NAMALWA (cell line): ENCODE measurements at places on chromosomes 6 and 20.
A peak's percentile ranks its signal among the peaks of the same experiment; 100 is the strongest.

DNA sequence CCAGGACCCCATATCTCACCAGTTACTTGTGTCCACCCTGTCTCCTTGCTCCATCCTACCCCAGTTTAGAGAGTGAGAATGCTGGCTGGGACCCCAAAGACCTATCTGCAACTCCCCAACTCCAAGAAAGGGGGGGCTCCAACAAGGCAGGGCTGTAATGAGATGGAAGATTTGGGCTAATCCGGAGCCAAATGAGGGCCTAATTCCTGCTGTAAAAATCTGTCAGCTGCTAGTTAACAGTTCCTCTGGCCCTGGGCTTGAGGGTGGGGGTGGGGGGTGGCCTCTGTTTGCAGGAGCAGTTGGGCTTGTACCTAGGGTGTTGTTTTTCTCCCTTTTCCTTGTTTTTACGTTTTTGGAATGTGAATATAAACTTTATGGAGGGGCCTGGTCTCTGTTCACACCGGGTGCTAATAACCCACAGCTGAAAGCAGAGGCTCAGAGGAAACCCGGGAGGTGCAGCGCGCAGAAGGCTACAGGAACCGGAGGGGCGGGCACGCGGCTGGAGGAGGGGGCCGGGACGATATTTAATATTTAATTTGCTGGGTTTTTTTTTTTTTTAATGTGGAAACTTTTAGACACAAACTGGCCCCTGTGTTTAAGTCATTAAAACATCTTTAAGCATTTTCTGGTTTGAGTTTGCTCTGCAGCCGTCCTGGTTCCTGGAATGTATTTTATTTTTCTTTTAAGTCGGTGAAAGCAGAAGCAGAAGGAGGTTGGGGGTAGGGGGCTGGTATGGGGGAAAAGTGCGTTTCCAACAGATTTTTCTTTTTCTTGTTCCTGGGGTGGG, 70.7 kb downstream of the NCR2 start:
- no peak for DNase-seq

DNA sequence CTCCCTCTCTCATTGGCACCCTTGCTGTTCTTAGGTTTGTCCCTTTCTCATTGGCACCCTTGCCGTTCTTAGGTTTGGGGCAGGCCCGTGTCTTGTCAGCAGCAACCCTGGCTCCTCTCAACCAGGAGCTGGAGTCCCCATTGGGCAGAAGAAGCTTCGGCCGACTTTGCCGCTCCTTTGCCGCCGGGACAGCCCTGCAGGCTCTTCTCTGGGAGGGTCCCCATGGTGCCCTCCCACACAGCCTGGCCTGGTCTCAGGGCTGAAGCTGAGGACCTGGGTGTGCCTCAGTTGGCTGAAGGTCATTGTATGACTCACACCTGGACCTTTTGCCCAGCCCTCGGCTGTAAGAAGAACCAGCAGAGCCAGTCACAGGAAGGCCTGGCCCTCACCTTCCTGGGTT, 59.6 kb downstream of the PPP1R14C start:
- no peak for DNase-seq

- DNase-seq: no peak
Measured at GRCh38 chr20:32319100-32319499, 39.0 kb upstream of the ASXL1 start.

DNA sequence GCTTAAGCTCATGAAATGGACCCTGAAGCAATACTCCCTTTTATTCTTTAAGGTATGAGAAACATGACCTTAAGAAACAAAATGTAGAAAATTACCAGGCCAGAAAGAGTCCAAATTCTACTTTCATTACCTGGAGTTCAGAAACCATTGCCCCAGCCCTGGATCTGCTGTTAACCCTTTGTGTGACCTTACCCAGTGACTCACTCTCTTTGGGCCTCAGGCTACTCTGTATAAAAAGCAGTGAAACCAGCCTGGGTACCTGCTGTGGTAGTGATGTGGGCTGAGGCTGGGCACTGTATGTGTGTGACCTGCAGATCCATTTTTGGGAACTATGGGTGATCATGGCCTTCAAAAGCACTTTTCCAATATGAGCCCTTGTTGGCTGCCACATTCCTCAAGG, 47.2 kb downstream of the SLC9A8 start:
- no peak for DNase-seq

DNA sequence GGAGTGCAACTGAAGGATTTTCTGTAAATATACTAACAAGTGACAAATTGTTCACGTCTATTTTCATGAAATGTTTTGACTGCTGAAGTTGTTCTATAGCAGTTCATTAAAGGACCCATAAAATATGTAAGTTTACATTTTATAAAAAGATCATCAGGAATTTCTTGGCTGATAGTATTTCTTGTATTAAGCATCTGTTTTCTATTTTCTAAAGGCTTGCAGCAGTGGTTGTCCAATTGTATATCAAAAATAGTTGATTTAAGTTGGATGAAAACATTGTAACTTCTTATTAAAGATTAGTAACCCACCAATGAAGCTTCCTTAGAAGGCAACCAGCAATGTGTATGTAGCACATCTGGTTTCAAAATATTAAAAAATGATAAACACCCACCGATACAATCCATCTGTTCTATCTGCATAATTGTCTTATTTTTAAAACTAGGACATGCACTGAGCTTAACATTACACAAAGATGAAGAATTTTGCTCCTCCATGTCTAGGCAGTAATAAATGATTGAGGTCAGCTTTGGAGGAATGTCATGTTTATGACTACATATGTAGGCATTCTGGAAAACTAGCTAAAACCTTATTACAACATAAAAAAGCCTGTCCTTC, 301.3 kb upstream of the TCF21 start:
- DNase-seq: no peak

GRCh38 chr6:110493253-110493800, 16.9 kb upstream of the SLC22A16 start:
- no peak for DNase-seq

DNA sequence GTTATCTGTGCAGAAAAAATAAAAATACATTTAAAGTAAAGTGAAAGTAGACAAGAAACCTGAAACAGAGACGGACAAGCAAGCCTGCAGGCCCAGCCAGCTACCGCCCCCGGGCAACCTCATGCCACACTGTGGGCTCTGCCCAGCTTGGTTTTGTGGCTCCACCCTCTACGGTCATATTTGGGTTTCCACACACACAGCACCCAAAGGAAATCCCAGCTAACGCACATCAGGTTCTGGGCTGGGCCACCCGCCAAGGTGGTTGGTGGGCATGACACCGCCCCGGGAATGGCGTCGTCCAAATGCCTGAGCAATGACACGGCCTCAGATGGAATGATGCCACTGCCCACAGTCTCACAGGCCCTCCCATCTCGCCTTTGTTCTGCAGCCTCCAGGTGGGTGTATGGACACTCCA, 22.9 kb downstream of the FAM110A start:
- no peak for DNase-seq

- DNase-seq: peak; percentile 87
Measured at GRCh38 chr20:34403908-34404307, 40.8 kb downstream of the ITCH start.

GRCh38 chr6:35620706-35621105, 68.0 kb downstream of the FKBP5 start:
- no peak for DNase-seq

DNA sequence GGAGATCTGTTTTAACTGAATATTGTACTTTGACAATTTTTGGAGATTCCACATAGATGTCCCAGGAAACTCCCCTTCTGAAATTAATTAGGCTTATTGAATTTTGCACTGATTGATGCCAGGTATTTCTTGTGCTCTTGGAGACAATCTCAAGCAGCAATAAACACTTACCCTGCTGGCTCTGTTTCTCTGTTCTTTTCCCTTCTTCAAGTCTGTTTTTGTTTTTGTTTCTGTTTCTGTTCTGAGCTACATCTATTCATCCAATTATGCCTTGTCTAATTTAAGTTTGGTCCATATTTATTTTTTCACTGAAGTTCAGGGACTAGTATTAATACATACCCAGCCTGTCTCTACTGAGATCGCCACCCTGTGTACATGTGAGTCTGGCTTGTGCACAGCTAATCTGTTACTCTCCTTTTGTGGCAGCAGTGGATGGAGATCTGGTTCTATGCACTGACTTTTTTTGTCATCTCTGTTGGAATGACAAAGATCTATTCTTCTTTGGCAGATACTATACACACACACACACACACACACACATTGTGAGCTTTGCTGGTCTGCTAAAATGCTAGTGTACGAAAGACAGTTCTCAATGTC, 51.9 kb downstream of the IL22RA2 start:
- no peak for DNase-seq

GRCh38 chr6:87702589-87702945, 534 bp upstream of the AKIRIN2 start:
- DNase-seq: no peak

DNA sequence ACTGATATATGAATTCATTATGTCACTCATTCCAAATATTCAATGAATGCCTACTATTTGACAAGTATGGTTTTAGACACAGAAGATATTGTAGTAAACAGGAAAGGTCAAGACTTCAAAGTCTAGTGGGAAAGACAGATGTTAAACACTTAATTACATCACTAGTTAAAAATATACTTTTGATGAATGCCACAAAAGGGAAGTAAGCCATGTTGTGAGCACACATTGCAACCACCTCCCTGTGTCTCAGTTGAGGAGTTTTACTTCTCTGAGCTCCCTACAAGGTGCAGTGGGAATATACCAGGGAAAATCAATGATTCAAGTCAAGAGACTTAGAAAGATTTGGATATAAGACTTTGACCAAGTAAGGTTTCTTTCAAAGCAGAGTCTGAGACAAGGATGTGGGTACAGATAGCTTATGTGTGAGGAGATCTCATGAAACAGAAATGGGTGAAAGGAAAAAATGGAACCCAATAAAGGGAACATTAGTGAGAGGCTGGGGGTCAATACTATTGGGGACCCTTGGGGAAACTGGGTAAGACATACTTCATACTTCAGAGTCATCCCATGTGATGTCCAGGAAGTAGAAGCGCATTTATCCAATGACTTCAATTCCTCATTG, 503.7 kb downstream of the KIF16B start:
- DNase-seq: peak; percentile 37

DNA sequence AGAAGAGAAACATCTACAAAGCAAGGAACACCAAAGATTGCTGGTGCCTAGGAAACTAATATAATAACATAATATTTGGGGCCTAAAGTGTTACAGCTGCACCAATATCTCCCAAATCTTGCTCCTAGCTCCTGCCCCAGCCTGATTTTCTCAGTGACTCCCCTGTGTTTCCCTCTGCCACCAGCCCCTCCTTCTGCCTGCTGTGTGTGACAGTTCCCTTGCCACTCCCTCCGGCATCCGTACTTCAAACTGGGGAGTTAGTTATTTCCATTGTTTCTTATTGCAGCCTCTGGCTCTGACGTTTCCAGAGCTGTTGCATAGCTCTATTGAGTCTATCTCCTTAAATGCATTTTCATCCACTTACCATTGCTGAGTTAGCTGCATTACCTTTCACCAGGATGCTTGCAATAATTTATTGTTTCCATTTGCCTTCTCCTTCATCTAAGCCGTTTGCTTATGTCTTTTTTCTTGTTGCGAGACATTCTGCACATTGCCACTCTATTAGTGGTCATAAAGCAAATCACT, 43.1 kb downstream of the ESR1 start:
- no peak for DNase-seq

DNA sequence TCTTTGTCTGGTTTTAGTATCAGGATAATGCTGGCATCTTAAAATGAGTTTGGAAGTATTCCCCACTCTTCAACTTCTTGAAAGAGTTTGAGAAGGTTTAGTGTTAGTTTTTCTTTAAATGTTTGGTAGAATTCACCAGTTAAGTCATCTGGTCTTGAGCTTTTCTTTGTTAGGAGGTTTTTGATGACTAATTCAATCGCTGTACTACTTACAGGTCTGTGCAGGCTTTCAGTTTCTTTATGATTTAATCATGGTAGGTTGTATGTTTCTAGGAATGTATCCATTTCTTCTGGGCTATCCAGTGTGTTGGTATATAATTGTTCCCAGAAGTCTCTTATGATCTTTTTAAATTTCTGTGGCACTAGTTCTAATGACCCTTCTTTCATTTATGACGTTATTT, 215.5 kb downstream of the LRFN2 start:
- DNase-seq: no peak

DNA sequence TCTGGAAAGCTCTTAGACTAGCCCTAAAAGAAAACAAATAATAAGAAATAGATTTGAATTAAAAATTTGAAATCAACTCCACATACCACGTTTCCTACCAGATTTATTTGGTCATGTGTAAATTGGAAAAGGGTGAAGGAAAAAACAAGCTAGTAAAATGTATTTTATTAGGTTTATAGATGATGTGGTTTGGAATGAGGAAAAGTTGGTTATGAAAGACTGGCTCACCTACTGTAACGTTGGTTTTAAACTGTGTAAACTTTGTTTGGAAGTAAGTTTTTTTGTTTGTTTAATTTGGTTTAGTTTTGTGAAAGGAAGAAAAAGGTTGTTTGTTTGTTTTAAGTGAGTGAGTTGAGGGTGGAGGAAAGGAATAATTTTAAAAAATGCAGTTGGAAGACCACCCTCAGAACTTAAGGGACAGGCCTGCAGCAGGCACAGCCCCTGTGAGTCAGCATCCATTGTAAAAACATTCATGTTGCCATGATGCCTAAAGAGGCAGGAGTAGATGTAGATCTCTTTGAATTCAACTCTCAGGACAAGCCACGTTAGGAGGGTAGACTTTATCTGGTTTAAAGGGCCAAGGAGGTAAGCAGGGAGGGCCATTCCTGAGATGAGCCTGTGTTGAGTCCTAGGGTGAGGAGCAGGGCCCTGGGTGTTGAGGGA, 93.7 kb upstream of the SCGN start:
- no peak for DNase-seq

DNA sequence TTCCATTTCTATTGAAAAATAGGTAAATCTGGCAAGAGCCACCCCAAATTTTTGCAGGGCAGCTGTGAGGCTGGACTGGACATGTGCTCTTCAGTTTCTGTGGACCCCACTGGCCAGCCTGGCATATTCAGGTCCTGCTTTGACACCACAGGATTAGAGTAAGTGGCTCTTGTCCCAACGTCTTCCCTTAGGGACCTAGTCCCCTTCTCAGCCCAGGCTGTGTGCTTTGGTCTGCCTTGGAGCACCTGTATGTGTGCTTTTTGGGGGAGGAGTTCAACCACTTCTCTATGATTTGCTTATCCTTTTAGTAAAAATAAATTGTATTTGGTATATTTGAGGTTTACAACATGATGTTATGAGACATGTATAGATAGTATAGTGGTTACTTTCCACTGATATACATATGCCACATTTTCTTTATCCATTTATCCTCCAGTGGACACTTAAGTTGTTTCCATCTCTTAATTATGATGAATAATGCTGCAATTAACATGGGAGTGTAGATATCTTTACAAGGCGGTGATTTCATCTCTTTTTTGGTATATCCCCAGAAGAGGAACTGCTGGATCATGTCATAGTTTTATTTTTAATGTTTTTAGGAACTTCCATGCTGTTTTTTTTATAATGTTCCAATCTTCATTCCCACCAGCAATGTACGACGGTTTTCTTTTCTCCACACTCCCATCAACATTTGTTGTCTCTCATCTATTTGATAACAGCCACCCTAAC, 167.8 kb upstream of the UST start:
- DNase-seq: no peak

GRCh38 chr20:23043376-23043775, 6.1 kb downstream of the THBD start:
- DNase-seq: no peak
